ENCODE measurements at places on chromosomes 16 and 17.

GRCh38 chr16:78950768-78951167 is 649.8 kb downstream of the MAF start:
- H3K4me3 ChIP-seq, result no peak overlapping the region
- no peaks in the 10 kb centered on the region for H3K27me3 ChIP-seq
- no peaks in the 10 kb centered on the region for H3K36me3 ChIP-seq
- H3K4me1 ChIP-seq, result no peaks in the 10 kb centered on the region
- no peak overlapping the region for H3K27ac ChIP-seq

DNA sequence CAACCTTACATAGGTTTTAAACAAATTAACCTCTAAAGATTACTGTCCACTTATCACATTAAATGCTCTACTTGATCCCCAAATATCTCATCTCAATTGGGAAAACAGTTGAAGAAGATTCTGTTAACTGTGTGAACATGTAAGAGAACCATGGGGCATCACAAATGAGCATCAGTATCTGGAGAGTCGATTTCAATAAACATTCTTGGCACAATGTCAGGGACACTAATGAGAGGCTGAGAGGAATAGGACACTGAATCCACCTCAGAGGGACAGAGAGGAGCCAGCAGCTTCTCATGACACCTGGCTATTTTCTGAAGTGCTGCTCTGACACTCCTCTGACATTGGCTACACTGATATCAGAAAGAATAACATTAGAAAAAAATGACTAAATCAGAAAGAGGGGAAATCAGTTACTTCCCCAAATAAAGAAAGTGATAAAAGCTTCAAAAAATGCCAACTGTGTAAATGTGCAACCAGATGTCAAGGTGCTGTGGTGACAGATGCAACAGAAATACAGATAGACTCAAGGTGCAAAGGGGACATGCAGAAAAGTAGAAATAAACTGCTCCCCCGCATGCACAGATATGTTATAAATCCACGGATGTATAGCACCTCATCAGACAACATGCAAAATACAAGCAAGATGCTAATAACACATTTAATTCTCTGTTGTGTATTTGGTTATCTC is 67.4 kb downstream of the SNX11 start:
- DNase-seq, result no peak
- H3K36me3 ChIP-seq, result no peaks in the 10 kb centered on the region
- 0 out of 2 replicates have a peak, but pooled peaks cover 2% of the 10 kb centered on the region for H3K4me1 ChIP-seq
- no peak overlapping the region for H3K27ac ChIP-seq
- no peak overlapping the region for H3K4me3 ChIP-seq

- no peaks in the 10 kb centered on the region for H3K27me3 ChIP-seq
- H3K4me1 ChIP-seq, result peaks cover 9% of the 10 kb centered on the region
- DNase-seq, result no peak
- H3K4me3 ChIP-seq, result no peak overlapping the region
- H3K36me3 ChIP-seq, result no peaks in the 10 kb centered on the region
- H3K27ac ChIP-seq, result no peak overlapping the region
Observed at GRCh38 chr16:85565340-85565739, 47.8 kb upstream of the GSE1 start.

GRCh38 chr16:12868788-12869187 is 32.6 kb upstream of the SHISA9 start:
- no peak overlapping the region for H3K27ac ChIP-seq
- no peak overlapping the region for H3K4me3 ChIP-seq
- DNase-seq, result no peak
- no peaks in the 10 kb centered on the region for H3K4me1 ChIP-seq

GRCh38 chr17:81221842-81222619 is 734 bp downstream of the CEP131 start:
- no peak for DNase-seq
- 0 out of 2 replicates have a peak, but pooled peaks cover 5% of the 10 kb centered on the region for H3K36me3 ChIP-seq
- peak overlapping the region; percentile 57 for H3K4me3 ChIP-seq
- no peaks in the 10 kb centered on the region for H3K27me3 ChIP-seq

GRCh38 chr16:14511800-14512135 is 118.3 kb downstream of the PARN start:
- H3K27ac ChIP-seq, result no peak overlapping the region
- peaks cover 2% of the 10 kb centered on the region for H3K4me1 ChIP-seq
- no peak for DNase-seq

GRCh38 chr17:39380144-39380543 is 21.3 kb downstream of the FBXL20 start:
- no peaks in the 10 kb centered on the region for H3K36me3 ChIP-seq
- H3K4me1 ChIP-seq, result no peaks in the 10 kb centered on the region
- DNase-seq, result no peak

- DNase-seq, result no peak
- H3K36me3 ChIP-seq, result peaks cover 6% of the 10 kb centered on the region
- H3K4me1 ChIP-seq, result no peaks in the 10 kb centered on the region
- no peak overlapping the region for H3K4me3 ChIP-seq
- no peaks in the 10 kb centered on the region for H3K27me3 ChIP-seq
Observed at GRCh38 chr16:56457927-56458470, 6.6 kb downstream of the OGFOD1 start.

GRCh38 chr17:29341726-29342125 is 47.8 kb upstream of the NUFIP2 start:
- H3K4me1 ChIP-seq, result no peaks in the 10 kb centered on the region
- no peaks in the 10 kb centered on the region for H3K27me3 ChIP-seq
- no peaks in the 10 kb centered on the region for H3K36me3 ChIP-seq
- no peak overlapping the region for H3K4me3 ChIP-seq
- DNase-seq, result no peak

All from iPS DF 6.9 (cell line).